Activated naive CD4-positive, alpha-beta T cell treated with anti-CD3 and anti-CD28 coated beads, Interleukin-2, amount 50 U/mL, for 16 hours (primary cell): ENCODE measurements at places on chromosomes 12 and 14.

DNA sequence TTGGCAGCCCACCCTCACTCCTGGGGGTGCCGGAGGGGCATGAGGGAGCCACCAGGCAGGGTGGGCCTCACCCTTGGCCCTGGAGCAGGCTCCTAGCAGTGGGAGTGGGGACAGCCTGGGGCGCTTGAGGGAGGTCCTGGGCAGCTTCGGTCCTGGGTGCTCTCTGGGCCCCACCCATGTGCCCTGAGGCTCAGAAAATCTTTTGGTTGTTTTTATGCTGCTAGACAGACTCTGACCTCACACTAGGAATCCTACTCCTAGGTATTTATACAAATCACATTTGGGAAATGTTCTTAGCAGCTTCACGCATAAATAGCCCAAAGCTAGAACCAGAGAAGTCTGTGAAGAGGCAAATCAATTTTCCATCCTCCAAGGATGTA, 10.9 kb upstream of the ULK1 start:
- no peak for DNase-seq

GRCh38 chr12:7864601-7865150, 8.0 kb downstream of the SLC2A14 start:
- DNase-seq: no peak

GRCh38 chr14:55267820-55268219, 3.4 kb upstream of the FBXO34 start:
- no peak for DNase-seq

GRCh38 chr12:18486036-18486435, 224.7 kb downstream of the PIK3C2G start:
- DNase-seq: no peak

GRCh38 chr12:64160021-64160710, 61.9 kb downstream of the KICS2 start:
- no peak for DNase-seq

- DNase-seq: no peak
These were observed 13.3 kb upstream of the OAS3 start for GRCh38 chr12:112924986-112925385.

DNA sequence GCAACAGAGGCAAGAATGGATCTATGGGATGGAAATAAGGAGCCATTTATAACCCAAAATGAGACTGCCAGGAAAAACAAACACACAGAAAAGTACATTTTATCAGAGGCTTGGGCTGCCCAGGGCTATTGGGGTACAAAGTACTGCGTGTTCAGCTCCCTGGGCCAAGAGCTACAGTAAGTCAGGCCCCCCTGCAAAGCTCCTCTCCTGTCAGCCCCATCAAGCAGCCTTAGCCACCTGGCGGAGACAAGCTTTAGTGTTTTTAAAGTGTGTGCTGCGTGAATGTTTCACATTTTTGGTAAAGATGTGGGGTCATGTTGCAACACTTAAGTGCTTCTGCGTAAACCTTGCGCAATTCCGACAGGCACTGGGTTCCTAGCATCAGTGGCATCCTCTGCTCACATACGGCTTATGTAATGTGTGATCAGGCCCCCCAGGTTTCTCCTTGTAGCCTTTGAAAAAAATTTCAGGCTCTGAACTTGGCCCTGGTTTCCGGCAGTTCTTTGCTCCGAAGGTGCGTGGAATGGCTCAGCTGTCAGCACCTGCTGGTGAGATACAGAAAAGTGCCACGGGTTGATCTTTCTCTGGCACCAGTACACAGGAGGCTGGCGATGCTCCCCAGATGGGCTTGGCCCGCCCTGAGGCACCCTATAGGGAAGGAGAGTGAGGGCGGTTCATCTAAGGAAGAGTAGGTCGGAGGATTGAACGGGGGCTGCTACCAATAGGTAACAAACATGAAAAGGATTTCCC, 198.7 kb upstream of the EEA1 start:
- no peak for DNase-seq

GRCh38 chr12:4220536-4221257, 52.9 kb upstream of the CCND2 start:
- no peak for DNase-seq
